ENCODE measurements at places on chromosomes 4 and X.

DNA sequence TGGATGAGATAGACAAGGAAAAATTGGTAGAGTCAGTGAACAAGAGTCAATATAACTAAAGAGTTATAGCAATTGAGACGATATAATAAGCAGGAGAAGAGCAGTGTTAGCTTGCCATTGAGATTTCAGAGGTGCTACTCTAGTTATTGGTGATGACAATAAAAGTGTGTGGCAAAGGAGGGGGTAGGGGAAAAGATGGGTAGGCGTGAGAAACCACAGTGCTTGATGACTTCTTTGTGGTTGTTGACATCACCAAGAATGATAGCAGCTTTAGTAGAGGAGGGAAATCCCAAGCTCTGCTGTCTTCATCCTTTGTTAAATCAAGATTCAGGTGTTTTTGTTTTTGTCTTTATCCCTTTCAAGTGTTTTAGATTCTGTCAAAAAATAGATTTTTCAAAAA lies 179.9 kb upstream of the PPP3CA start:
- DNase-seq, result peak; percentile 63

DNA sequence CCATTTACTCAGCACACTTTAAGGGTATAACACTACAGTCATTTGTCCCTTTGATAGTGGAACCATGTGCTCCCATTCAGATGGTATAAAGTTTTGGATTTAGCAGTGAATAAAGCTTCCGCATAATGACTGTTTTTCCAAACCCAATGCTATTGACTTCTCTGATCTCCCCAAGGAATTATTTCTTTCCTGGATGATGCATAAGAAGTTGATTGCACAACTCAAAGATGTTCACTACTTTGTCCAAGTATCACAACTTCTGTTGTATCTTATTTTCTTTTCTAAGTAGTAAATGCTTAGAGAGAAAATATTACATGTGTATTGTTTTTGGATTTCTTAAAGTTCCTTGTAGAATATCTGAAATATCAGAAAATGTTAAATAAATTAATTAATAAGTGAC lies 300.2 kb downstream of the GPM6A start:
- no peak for DNase-seq

DNA sequence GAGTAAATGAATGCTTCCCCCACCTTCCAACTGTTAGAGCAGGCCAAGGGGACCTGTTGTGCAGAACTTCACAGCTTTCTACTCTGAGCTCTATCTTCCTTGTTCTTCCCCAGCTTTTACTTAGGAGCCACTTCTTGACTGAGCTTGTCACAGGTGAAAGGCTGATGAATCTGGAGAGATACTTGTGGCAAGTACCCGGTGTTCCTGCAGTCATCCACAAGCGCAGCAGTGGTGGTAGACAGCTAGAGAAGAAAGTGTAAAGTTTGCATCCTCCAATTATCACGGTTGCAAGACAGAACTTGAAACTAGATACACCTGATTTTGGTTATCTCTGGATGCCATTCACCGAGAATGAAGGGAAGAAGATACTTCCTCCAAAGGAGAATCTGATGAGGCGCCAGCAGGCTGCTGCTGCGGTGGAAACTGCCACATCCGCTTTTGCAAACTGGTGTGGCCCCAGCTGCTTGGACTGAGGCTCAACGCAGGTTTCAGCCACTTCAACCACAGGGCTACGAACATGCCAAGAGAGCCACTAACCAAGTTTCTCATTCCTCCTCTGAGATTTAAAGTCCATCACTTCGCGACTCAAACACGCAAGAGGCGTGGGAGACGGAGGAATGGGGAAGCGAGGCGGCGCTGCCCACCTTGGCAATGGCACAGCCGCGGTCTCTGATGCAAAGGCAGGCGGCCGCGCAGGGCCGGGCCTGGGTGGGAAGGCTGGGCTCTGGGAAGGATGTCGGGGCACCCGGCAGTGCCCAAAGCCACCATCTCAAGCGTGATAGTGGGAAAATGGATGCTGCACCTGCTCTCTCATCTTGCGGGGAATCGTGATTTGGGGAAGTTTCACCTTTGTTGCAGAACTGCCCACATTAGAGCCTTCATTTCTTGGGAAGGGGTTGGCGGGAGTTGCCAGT lies 1.3 kb upstream of the FHIP1A start:
- no peak for DNase-seq

DNA sequence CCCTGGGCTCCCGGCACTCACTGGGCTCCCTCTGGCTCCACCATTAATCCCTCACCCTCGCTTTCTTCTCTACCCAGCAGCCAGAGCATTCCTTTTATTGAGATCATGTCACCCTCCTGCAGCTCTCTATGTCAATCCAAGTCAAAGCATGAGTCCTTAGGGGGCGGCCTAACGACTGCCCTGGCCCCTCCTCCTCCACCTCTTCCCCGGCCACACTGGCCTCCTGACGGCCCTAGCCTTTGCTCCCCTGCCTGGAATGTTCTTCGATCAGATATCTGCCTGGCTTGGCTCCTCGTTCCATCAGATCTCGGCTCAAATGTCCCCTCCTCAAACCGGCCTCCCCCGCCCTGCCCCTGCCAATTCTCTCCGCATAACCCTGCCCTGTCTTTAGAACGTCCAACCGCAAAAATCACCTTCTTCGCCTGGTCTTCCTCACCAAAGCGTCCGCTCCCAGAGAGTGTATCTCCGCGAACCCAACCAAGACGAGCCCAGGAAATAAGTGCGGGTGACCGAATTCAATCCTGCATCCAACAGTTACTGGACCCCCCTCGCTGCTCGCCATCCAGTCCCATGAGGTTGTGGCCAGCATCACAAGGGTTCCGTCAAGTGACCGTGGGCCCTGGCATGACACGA lies 722 bp upstream of the PNCK start:
- DNase-seq, result no peak

GRCh38 chr4:75779105-75779757 lies 54.9 kb downstream of the USO1 start:
- DNase-seq, result no peak

- peak; percentile 25 for DNase-seq
Measured at GRCh38 chr4:36394352-36394903, 113.0 kb downstream of the DTHD1 start.

DNA sequence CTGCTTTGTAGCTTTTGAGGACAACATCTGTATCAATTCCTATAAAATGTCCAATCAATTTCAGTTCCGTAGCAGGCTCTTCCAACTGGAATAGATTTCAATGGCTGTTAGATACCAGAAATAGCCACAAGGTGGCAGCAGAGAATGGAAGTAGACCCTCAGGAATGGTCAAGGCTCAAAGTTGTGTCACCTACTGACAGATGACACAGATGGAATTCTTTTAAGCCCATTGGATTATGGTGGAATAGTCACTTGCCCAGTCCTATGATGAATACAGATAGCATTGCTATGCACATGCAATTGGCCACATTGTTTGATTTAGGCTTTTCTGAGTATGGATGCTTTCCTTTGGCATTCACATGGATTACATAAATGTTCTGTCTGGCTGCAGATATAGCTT lies 130.4 kb upstream of the RADX start:
- peak; percentile 16 for DNase-seq

DNA sequence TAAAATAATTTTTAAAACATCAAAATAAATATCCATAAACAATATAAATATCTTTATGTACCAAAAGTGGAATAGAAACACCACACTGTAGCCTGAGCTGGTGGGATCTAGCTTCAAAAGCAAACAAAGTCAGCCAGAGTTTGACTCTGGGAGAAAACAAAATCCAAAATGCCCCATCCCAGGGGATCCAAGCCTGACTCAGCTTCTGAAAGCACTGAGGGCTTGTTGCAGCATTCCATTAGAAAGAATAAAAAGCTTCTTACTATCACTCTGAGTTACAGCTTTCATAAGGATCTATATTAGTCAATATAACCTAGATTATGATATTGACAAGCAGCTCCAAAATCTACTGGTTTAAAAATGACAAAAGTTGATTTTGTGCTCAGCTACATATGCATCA lies 149.7 kb upstream of the ANKRD50 start:
- DNase-seq, result no peak

DNA sequence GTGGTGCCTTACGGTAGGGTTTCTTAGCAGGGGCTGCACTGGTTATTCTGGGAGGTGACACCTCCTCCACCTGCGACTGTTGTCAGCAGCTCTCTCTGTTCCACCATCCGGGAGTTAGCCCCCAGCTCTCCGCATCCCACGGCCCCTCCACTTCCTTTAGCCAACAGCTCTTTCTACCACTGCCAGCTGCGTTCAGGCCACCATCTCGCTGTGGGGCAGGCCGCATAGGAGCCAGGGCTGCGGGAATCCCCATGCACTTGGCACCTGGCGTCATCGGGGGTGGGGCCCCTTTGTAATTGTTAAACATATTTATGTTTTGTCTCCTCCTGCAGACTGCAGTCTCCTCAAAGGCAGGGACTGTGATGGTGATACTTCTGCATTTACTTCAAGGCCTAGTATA lies 480.2 kb downstream of the SMARCA1 start:
- no peak for DNase-seq

- no peak for DNase-seq
Measured at GRCh38 chr4:165294907-165295306, 32.6 kb upstream of the MSMO1 start.

DNA sequence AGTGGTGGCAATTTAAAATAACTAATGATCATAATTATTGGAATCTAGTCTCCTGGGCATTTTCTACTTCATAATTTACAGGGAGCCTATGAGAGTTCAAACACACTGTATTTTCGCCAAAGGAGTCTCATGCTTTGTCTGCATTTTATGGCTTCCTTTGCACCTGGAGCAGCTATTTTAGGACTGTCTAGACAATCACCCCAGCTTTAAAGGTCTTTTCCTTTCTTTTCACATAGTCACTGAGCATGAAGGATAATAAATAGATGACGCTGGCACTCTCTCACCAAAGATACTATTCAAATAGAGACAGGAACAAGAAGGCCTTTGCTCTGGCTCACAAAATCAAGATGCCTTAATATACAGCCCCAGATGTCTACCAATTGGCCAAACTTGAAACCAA lies 43.0 kb downstream of the AMELX start:
- no peak for DNase-seq

DNA sequence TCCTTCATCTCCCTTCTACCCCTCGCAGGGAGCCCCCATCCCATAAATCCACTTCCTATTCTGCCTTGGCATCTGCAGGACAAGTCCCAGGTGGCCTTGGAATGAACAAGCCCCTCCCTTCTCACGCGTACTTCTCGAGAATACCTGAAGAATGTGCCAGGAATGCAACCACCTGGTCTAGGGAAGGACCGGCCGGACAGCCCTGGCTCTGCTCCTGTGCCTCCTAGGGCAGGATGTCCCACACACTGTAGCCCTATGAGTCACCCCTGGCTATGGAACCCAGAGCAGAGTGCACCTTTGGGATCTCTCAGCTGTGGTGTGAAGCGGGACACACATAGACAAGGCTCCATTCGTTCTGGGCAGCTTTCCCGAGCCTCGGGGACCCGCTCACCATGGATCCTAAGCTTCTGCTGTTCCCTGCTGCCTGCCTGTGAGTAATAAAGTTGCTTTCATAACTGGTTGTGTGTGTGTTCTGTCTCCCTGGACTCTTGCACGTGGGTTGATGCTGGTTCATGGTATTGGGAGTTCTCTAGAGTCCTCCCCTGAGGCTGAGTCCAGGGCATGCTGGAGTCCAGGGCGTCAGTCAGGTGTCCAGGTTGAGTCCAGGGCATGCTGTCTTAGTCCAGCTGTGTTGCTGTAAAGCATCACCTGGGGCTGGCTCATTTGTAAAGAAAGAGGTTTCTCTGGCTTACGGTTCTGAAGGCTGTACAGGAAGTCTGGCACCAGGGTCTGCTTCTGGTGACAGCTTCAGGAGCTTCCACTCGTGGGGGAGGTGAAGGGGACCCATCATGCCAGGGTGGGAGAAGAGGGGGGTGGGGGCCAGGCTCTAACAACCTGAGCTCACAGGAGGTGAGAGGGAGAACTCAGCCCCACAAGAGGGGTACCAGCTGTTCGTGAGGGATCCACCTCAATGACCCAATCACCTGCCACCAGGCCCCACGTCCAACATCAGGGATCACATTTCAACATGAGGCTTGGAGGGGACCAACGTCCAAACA lies 7.4 kb upstream of the PDE6B start:
- no peak for DNase-seq

DNA sequence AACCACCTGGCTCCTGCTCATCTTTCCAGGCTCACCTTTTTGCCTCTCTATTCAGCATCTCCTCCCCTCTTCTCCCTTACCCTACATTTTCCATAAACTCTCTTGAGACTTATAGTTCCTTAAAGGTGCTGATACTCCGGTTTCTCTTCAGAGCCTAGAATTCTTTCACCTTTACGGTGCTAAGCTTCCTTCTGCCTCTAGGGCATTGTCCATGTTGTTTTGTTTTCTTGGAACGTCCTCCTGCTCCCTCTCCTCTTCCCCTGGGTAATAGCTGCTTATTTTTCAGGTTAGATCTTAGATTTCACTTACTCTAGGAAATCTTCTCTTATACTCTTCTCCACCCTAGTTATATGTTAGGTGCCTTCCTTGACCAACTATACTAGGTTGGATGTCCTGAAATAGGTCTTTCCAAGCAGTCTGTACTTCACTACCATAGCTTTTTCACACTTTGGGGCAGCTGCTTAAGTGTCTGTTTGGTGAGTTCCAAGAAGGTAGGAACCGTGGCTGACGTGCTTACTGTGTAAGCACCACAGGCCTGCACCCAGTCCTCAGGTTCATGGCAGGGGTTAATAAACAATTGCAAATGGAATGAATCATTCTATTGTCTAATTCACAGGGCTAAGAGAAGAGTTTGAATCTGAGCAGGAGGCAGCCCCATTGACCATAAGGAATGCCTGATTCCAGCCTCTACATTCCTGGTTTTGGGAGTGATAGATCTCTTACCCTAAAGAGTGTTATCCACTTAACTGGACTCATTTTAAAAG lies 227.5 kb downstream of the MGST2 start:
- DNase-seq, result no peak

DNA sequence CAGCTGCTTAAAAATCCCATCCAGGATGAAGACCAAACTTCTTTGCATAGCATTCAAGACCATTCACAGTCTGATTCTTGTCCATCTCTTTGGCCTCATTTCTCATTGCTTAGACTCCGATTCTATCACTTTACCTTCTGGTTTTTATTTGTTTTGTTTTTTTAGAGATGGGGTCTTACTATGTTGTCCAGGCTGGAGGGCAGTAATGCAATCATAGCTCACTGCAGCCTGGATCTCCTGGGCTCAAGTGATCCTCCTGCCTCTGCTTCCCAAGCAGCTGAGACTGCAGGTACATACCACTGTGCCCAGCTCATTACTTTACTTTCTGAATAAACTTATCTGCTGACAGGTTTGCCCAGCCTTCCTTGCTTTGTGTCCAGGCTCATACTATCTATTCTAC lies 152.8 kb downstream of the TMEM164 start:
- DNase-seq, result no peak
